Stimulated activated CD8-positive, alpha-beta memory T cell treated with anti-CD3 and anti-CD28 coated beads, Interleukin-15, amount 100 ng/mL, for 24 hours (primary cell): ENCODE measurements at places on chromosomes 2 and 18.

- DNase-seq: no peak
These were observed 1596.5 kb upstream of the LRRTM1 start for GRCh38 chr2:81901017-81901416.

DNA sequence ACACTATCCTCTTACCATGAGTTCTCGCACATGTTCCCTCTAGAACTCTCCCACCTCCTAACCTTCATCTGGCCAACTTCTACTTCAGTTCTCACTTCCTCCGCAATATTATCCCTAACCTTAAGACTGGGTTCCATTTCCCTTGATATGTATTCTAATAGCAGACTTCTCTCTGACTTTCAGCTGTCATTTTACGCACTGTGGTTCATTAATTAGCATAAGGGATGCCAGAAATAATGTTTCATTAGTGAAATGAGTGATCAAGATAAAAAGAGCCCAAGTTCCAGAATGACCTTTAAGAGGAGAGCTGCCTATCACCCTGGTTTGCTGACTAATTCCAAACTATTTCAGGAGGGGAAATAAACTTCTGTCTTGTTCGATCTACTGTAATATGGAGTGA, 108.6 kb upstream of the CCDC150 start:
- DNase-seq: no peak

GRCh38 chr2:109521233-109522062, 92.3 kb downstream of the SEPTIN10 start:
- DNase-seq: no peak

GRCh38 chr2:19462256-19462645, 103.8 kb upstream of the OSR1 start:
- no peak for DNase-seq

- no peak for DNase-seq
These were observed 182.7 kb upstream of the LHCGR start for GRCh38 chr2:48938231-48938630.

GRCh38 chr18:77170890-77171410, 38.4 kb upstream of the MBP start:
- no peak for DNase-seq

GRCh38 chr18:73043211-73043610, 175.4 kb upstream of the NETO1 start:
- DNase-seq: no peak

DNA sequence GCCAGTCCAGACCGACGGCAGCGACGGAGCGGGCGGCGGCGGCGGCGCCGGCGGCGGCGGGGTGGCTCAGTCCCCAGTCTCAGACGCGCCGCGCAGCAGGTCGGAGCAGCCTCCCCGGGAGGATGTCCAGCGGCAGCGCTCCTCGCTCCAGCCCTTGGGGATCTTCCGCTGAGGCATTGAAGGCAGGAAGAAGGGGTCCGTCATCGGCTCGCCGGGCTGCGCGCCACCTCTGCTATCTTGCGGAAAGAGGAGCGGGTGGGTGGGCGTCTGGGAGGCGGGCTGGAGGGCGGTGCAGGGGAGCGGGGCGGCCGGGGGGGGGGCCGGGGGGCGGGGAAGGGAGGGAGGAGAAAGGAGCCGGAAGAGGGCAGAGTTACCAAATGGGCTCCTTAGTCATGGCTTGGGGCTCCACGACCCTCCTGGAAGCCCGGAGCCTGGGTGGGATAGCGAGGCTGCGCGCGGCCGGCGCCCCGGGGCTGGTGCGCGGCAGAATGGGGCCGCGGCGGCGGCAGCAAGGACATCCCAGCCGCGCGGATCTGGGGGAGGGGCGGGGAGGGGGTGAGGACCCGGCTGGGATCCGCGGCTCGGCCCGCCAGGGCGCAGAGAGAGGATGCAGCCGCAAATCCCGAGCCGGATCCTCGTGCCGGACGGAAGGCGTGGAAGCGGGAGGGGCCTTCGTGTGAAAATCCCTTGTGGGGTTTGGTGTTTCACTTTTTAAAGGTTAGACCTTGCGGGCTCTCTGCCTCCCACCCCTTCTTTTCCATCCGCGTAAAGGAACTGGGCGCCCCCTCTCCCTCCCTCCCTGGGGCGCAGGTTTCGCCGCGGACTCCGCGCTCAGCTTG, at the start of gene NETO1:
Gene NETO1 (minus strand): TSS at position 242 of the 839 bp plus-strand sequence. CDS start 696 bp downstream, outside the sequence.
- no peak for DNase-seq

DNA sequence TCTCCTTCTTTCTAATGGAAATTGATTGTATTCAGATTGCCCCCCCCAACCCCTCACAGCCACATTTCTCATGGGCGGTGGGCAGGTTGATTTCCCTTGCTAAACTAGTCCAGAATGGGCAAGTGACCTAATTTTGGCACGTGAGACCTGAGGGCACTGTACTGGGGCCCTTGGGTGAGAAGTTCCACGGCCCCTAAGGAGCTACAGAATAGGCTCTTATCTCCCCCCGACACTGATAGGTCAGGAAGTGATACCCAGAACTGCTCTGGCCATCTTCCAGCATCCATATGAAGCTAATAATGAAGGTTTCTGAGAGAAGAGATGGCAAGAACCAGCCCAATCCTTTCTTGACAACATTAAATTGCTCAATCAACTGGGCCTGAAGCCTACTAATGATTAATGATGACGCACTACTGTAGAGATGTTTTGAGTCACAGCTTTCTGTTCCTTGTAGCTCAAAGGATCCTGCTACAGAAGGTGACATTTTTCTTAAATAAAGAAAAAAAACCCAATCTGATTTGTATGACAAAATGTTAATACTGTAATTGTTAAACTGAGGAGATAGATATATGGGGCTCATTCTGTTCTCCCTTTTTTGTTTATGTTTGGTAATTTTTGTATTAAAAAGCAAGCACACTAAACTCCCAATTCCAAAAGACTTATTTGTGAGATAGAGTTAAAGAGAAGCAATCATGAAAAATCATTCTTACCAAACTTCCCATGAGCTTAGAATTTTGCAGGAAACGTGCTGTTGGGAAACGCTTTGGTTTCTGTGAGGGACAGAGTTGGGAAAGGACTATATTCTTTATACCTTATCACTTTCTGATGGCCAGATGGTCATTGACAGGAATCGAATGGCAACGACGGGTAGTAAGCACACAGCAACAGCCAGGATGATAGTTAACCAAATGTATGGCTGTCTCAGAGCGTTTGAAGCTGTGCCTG, 28.2 kb upstream of the NARS1 start:
- DNase-seq: no peak

GRCh38 chr18:55925772-55926171, 337.8 kb upstream of the TCF4 start:
- DNase-seq: no peak

DNA sequence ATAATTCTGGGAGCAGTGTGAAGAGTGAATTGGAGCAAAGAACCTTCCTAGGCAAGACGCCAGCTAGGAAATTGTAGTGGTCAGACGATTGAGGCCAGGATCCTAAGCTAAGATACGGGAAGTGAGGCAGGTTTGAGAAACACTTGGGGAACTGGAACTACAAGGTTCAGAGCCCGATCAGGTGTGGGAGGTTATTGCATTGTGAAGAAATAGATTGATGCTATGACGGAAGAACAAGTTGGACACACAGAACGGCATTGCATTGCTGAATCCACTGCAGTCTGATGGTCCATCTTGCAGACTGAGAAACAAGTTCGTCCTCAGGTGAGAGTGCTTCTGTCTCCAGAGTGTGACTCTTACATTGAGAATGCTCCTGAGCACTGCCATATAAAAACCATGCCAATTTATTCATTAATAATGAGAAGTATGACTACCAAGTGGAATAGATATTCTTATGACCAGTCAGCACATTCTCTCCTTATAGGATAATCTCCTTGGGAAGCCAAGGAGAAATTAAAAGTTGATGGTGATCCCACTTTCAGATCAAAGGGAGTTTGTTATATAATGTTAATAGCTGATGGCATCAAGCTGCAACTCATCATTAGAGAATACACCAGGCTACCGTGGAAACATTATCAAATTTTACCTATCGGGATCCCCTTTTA, 30.9 kb downstream of the ANTXR1 start:
- no peak for DNase-seq

GRCh38 chr2:177396703-177397460, 4.3 kb downstream of the AGPS start:
- no peak for DNase-seq

DNA sequence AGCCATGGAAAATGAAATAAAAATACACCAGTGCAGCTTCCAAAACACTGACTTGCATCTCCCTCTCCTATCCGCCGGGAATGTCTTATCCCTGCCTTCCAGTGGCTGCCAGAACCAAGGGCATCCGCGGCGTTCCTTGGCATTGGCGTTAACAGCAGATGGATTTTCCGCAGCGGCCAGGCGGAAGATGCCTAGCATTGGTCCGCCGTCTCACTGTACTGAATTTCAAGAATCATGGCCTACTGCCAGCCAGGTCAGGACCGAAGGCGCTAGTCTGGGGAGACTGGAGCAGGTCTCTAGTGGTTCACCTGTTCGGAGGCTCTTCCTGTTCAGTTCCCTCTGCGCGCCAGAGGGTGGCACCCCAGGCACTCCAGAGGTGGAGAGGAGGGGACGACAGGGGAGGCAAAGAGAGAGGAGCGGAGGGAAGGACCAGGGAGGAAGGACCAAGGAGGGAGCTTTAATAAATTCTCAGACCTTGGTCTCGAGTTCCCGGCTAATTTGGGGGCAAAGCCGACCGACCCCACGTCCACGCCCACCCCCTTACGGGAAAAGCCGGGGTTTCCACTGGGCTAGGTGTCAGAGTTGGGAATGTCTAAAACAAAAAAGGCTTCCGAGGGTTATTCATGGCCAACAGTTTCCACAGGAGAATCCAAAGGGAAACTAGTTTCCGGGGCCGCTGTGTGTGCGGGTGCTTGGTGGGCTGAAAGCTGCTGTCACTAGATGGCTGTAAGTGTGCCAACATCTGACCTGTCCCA, 3.7 kb upstream of the BCL2L11 start:
- no peak for DNase-seq

- DNase-seq: no peak
These were observed 29.0 kb downstream of the B4GALT6 start for GRCh38 chr18:31655354-31655753.

DNA sequence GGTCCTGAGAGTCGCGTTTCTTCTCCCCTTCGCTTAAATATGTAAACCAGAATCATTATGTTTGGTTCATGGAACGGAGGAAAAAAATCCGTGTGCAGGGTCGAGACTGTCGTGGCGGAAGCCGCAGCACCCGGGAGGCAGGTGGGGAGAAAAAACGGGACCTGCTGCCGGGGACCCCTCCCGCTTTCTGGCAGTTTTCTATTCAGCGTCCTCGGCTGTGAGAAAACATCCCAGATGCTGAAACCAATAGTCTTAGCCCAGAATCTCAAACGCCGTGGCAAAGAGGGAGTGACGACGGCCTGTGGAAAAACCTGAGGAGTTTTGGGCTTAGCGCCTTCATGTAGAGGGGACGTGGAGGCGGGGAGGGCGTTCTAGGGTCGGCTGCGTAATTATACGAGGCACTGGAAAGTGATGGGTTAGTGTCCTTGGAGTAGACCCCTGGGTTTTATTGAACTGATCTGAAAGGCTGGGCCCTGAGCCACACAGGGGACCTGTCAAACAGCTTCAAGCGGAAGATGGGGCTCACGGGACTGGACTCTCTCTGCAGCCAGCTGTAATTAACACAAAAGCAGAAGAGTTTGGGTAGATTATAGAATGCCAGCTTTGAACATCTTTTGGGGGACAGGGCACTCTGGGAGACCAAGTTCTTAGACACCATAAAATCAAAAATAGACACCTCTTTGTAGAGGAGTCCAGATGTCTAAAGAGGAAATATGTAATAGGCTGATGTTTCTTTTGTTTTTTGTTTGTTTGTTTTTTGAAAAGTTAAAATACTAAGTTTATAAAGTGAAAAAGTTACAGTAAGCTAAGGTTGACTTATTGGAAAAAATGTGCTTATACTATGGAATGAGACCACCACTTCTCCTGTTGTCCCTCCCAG, 834 bp upstream of the BUB1 start:
- DNase-seq: no peak

DNA sequence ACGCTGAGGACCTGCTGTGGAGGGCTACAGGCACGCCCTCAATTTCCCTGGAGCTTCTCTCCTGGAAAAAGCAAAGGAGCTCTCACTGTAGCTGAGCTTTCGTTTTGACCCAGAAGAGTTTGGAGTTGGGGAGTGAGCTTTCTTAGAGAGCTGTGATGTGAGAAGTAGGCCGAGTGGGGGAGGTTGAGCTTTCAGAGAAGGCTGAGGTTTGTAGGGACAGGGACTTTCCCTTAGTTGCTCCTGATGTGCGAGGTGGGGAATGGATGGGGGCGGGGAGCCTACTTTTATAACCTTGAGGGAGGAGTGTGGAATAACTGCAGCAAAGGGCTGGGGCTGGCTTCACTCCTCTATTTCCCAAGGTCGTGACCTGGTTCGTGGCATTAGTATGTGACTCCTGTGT, 47.1 kb downstream of the ZNF532 start:
- DNase-seq: no peak

GRCh38 chr2:211479536-211480150, 923.2 kb downstream of the CPS1 start:
- no peak for DNase-seq

DNA sequence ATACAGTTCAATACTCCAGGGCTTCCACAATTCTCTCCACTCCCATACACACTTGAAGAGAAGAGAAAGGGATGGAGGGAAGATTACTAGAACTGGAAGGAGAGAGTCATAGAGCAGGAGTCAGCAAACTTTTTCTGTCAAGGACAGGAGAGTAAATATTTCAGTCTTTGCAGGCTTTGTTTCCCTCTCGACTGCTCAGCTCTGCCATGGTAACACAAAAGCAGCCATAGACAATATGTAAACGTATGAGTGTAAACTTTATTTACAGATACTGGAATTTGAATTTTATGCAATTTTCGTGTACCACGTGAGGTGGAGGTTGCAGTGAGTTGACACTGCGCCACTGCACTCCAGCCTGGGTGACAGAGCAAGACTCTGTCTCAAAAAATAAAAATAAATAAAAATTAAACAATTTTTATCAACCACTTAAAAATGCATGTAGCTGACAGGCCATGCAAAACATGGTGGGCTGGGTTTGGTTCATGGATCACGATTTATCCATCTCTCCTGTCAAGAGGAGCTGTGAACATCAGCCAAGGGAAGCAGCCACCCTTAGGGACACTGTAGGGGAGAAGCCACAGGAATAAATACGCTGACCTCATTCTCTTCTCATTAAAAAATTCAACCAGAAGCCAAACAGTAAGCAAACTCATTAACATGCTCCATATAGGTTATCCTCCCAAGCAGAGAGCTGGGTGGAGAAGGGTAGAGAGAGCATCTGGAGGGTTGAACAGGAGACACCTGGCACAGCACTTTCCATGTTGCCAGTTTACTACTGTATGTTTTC, 266.4 kb upstream of the FN1 start:
- DNase-seq: no peak

DNA sequence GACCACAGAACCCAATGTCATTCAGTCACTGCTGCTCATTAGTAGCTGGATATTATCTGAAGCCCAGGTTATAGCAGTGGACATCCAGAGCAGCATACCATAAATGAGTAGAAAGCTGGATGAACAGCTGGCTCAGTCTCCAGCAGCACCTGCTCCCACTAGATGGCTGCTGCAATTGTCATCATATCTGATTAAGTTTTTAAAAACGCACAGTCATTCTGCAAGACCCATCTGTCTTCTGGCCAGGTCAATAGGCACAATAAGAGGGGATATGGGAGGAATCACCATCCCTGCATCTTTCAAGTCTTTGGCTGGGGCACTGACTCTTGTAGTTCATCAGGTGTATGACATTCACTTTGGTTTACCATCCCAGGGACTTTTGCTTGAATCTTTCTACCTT, 55.1 kb upstream of the XDH start:
- no peak for DNase-seq

- DNase-seq: no peak
These were observed 33.6 kb downstream of the TMEM177 start for GRCh38 chr2:119712571-119712970.

- DNase-seq: no peak
These were observed 56.8 kb downstream of the TWIST2 start for GRCh38 chr2:238904716-238905115.
